ENCODE measurements at places on chromosomes 7 and 10. TPM values are rescaled to one million over a fixed set of nuclear protein-coding genes. Genes with fewer than 3 reads are reported as not detected.

GRCh38 chr10:68151453-68151852 is 42.2 kb downstream of the MYPN start:
- DNase-seq = no peak

- no peak for DNase-seq
Measured at GRCh38 chr10:32384171-32384570, 37.2 kb upstream of the EPC1 start.

DNA sequence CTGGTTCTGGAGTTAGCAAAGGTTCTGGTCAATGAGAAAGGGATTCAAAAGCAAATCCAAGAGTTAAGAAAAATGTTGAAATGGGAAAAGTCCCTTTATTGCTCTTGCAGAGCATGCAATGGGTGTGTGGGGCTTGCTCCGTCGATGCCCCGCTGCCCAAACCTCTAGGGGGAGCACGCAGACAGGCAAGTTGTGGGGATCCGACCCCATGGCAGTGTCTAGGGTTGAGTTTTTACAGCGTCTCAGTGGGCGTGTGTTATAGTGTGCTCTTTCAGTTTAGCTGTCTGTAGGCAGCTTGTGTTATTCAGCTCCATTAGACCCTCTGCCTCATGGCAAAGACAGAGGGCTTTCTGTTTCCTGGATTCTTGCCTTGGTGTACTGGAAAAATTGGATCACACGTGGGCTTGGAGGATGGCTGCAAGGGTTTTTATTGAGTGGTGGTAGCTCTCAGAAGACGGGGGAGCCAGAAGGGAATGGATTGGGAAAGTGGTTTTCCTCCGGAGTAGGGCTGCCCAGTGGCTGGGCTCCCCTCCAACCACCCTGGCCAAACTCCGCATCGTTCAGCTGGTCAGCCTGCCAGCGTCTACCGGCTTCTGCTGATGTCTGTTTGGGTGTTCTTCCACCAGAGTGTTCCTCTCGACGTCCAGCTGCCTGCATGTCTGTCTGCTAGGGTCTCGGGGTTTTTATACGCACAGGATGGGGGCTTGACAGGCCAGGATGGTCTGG is 102.3 kb upstream of the PLXDC2 start:
- DNase-seq = no peak

The LIPJ gene
- not detected for total RNA-seq

The FKBP9 gene
- 196 TPM for total RNA-seq
